ENCODE measurements at places on chromosomes 5 and 9.

DNA sequence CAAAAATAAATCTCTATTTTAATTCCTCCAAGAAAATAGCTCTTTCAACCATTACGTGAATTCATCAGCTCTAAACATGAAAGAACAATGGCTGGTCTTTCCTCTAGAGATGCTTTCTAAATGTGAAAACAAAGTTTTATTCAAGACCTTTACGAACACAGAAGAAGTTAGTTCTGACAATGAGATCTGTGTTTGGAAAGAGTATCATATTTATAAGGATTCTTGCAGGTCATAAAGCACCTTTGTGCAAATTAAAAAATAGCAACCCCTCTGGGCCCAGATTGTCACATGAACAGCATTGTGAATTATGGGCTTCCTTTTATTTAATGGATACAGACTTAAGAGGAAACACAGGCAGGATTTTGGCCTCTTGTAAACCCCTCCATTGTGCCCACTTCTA is 17.7 kb upstream of the FTMT start:
- DNase-seq = no peak

DNA sequence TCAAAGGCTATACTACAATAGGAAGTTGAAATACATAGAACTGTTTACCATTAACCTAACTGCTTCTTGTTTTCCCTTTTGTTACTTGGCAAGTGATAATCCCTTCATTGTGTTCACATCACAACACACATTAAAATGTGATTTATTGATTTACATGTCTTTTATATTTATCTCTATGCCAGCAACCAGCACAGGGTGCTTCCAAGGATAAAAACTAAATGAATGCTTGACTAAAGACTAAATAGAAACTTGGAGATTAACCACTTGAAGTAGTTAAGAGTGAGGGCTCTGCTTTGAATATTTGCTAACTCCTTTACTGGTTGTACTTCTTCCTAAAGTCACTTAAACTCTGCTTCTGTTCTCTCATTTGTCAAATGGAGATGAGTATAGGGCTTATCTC is 1730.6 kb downstream of the EFNA5 start:
- no peak for DNase-seq

GRCh38 chr9:130446101-130446861 is 1.5 kb downstream of the ASS1 start:
- DNase-seq = no peak

DNA sequence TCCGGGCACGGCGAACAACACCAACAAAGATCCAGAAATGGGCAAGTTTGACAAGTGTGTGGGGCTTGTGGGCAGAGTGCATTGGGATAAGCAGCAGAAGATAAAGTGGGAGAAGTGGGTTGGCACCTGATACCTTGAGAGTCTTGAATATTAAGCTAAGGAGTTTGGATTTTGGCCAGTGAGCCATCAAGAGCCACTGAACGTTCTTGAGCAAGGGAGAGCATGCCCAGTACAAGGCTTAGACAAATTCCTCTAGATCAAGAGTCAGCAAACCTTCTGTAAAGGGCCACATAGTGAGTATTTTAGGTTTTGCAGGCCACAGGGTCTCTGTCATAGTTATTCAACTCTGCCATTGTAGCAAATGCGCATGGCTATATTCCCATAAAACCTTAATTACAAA is 26.6 kb upstream of the TRMT10B start:
- no peak for DNase-seq

GRCh38 chr9:132141948-132142594 is 19.8 kb upstream of the NTNG2 start:
- DNase-seq = no peak

DNA sequence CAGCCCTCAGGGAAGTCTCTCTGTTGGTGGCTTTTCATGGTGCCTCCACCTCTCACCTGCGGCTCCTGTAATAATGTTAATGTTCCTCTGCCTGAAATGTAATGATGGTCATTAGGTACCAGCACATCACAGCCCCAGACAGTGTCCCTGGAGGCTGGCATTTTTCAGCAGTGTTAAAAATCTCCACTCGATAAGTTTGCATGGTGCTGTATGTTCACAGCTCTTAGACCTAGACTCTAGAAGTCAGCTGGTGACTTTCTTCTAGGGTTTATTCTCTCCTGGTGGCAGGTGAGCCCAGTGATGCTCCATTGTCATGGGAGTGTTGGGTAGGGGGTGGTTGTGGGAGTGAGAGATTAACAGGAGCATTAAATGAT is 53.1 kb downstream of the GPR107 start:
- no peak for DNase-seq

- DNase-seq = no peak
Observed at GRCh38 chr5:38494763-38495162, 61.7 kb downstream of the LIFR start.

GRCh38 chr5:80082731-80083100 is 47.6 kb downstream of the THBS4 start:
- peak; percentile 20 for DNase-seq

GRCh38 chr5:83891261-83891660 is 170.6 kb upstream of the HAPLN1 start:
- DNase-seq = no peak

DNA sequence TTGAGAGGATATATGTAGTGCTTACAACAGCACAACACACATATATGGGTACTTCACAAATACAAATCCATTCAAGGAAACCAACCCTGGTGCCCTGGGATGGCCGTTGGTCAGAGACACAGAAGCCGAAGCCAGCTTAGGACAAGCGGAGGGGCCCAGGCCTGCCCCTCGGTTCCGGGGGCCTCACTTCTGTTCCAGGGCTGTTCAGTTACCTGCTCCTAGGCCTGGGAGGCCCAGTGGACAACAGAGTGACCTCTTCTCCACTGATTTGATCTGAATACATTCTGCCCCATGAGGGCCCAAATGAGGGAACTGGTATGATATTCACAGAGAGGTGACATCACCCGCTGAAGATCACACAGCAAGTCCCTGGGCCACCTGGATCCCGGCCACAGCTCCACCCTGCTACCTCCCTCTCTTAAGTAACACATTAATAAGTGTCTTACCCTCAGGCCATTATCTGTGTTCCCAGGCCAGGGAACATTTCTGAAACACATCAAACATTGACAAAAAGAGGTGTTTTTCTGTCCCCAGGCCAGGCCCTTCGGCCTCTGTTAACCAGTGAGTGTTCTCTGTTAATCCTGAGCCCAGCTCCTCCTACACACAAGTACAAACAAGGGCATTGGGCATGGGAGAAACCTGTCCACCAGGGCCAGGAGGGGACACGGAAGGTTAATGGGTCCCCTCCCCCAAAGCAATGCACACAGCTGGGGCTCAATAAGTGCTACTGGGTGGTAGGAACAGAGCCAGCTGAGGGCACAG is 4.5 kb upstream of the GRHPR start:
- DNase-seq = no peak

DNA sequence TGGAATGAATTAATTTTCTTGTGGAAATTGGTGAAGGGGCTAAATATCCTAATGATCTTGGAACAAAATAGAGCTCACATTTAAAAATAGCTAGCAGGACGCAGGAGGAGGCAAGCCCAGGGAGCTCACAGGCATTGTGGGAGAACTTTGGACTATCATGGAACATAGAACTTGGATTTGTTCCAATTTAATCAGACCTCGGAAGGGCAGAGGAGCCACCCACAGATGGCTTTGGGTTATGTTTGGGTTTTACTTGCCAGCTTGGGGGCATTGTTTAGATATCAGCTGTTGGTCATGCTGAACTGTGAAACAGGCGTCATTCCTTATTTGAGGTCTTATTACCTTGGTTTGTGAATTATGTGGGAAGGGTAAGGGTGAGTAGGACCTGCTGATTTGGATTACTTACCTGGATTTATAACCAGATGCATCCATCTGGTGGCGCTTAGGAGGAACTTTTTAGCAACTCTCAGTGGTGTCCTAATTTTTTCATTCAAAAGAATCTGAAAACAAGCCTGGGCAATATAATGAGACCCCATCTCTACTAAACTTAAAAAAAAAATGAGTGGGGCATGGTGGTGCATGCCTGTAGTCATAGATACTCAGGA is 14.1 kb upstream of the PTGR1 start:
- no peak for DNase-seq

DNA sequence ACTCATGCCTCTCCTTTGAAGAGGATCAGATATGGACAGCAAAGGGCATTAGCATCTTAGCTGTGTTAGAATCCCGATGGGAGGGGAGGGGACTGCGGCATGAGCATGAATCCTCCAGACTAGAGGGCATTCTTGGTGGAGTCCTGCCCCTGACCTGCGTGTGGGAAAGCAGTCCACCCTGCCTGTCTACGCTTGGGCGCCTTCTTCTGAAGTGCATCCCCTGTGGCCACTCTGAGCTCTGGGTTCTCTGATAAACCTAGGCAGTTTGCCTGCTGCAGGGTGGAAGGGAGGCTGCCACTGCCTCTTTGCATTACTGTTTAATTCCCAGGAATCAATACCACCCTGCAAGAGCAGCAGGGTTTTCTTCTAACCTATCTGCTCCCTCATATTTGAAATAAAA is 169.3 kb downstream of the INSYN2B start:
- no peak for DNase-seq

DNA sequence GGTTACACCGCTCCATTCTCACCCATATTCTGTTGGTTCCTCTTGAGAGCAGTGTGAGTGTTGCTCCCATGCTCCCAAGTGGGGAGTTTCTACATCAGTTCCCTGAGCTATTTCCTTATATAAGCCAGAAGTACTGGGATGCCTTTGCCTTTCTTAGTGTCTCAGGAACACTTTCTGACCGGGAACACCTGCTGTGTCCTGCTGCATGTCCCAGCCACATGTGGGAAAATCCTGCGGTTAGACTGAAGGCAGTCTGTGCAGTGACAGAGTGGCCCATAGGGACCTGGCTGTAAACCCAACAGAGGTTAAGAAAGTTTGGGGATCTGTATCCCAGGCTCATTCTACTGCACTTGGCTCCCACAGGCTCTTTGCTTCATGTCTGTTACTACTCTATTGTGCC is 126.0 kb downstream of the EGFLAM start:
- no peak for DNase-seq

DNA sequence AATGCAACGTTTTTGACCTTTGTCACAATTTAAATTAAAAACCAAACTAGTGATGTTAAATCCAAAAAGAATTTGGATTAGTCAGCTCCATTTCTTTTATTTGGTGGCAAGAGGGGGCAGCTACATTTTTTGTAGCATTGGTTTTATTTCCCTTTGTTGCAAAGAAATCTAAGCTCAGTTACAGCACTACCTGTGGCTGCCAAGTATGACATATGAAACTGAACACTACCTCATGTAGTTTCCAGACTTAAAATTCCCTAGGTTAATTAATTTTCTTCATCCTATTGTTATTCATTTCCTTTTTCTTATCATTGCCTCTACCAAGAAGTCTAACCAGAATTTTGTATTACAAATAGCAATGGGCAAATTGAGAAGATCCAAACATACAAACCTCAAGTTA is 393.5 kb downstream of the BRINP1 start:
- DNase-seq = no peak

GRCh38 chr5:56512313-56512996 is 279.3 kb upstream of the ANKRD55 start:
- no peak for DNase-seq

- no peak for DNase-seq
Observed at GRCh38 chr5:112616812-112617547, 120.7 kb upstream of the APC start.

GRCh38 chr5:89071101-89071940 is 188.3 kb upstream of the MEF2C start:
- DNase-seq = no peak

- no peak for DNase-seq
Observed at GRCh38 chr5:171544913-171545765, 125.7 kb downstream of the FGF18 start.

DNA sequence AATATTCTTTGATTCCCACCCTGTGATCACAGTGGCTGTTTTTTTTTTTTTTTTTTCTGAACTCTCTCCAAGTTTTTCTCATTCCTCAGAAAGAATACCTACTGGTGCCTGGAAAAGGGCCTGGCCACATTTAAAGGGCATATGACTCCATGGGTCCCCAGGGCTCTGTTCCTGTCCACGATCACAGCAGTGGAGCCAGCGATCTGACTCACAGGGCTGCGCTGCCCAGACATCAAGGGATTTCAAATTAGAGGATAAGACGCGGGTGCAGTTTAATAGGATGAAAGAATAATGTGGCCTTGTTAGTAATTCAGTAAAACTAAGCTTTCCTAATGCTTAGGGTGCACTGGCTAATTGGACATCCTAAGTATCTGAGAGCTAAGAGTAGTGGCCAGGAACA is 175.1 kb upstream of the MSX2 start:
- DNase-seq = no peak

GRCh38 chr5:174618589-174618988 is 105.8 kb upstream of the MSX2 start:
- DNase-seq = no peak

- no peak for DNase-seq
Observed at GRCh38 chr5:926417-927171, 33.9 kb downstream of the TRIP13 start.

DNA sequence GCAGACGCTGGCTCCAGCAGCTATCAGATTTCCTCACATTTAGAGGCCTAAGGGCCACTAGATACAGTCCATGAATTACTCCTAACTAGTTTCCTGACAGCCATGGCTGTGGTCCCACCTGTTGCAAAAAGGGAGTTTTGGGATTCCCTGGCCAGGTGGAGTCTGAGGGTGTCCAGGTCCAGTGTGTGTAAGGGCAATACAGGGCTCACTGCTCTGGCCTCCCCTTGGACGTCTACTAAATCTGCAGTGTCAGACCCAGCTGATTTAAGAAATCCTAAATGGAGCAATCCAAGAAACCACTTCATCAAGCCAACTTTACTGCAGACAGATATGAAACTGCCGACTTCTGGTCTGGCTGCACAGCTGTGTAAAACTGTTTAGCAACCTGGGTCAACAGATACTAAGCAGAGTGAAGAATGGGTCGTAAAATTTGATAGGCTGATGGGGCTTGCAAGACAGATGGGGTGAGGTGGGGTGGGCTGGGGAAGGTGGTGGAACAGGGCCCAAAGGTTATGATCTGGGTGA is 116.4 kb downstream of the GADD45G start:
- no peak for DNase-seq

- DNase-seq = no peak
Observed at GRCh38 chr5:123279136-123279535, 144.1 kb downstream of the CEP120 start.

GRCh38 chr5:127072861-127073846 is at the start of gene C5orf63:
Gene C5orf63 (minus strand): TSS chr5:127073502. CDS start chr5:127058995, 14,507 bp downstream.
- peak; percentile 68 for DNase-seq

- no peak for DNase-seq
Observed at GRCh38 chr5:109866051-109866450, 176.3 kb downstream of the MAN2A1 start.

DNA sequence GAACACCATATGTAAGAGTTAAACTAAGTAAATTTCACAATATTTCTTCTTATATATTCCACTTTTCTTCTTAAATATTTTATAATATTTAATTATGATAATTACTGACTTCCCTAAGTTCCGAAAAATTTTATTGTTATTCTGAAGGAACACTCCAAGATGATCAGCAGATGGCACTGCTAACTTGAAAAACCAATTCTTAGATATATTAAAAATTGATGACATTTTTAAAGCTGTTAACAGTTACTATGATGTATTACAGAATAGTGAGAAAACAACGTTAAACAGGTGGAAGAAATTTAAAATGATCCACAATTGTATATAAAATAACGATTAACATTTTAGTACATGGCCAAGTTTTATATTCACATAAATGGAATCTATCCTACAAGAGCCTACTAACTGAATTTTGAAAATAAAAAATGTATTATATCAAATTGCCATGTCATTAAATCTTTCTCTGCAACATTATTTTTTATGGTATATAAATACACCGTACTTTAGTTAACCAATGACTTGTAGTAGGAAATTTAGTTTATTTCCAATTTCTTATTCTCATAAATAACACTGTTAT is 30.1 kb upstream of the MUSK start:
- DNase-seq = no peak
